T47D (cell line): ENCODE measurements at places on chromosomes 13 and 19.

DNA sequence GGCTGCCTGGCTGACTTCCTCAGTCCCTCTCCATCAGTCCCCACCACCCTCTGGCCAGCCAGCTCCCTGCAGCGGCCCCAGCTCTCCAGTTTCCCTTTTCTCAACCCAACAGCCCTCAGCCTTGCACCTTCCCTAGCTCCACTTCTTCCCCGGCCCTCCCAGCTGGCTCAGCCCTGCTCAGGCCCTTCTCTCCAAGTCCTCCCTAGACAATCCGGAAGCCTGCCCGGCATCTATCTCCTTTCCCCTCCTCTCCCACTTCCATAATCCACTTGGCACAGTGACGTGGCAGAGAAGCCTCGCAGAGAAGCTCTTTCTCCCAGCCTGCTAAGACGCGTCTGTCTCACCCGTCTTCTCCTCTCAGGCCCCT lies 1.1 kb downstream of the UBXN6 start:
- DNase-seq: no peak

- no peak for DNase-seq
Measured at GRCh38 chr19:532561-533363, 1.2 kb downstream of the CDC34 start.

- no peak for DNase-seq
Measured at GRCh38 chr19:58460039-58460438, 6.8 kb upstream of the ZNF324 start.

- DNase-seq: no peak
Measured at GRCh38 chr13:112738606-112739005, 48.8 kb downstream of the ATP11A start.

- DNase-seq: no peak
Measured at GRCh38 chr19:29495901-29496441, 29.8 kb upstream of the VSTM2B start.

- no peak for DNase-seq
Measured at GRCh38 chr19:2254064-2254872, 1.9 kb downstream of the JSRP1 start.

GRCh38 chr13:73776151-73776785 lies 357.9 kb downstream of the KLF12 start:
- DNase-seq: peak; percentile 20

- DNase-seq: peak; percentile 44
Measured at GRCh38 chr19:558770-559439, 13.5 kb upstream of the BSG start.

- no peak for DNase-seq
Measured at GRCh38 chr19:21197590-21198295, 55.9 kb downstream of the ZNF431 start.

GRCh38 chr13:43669964-43670363 lies 116.8 kb downstream of the ENOX1 start:
- no peak for DNase-seq

DNA sequence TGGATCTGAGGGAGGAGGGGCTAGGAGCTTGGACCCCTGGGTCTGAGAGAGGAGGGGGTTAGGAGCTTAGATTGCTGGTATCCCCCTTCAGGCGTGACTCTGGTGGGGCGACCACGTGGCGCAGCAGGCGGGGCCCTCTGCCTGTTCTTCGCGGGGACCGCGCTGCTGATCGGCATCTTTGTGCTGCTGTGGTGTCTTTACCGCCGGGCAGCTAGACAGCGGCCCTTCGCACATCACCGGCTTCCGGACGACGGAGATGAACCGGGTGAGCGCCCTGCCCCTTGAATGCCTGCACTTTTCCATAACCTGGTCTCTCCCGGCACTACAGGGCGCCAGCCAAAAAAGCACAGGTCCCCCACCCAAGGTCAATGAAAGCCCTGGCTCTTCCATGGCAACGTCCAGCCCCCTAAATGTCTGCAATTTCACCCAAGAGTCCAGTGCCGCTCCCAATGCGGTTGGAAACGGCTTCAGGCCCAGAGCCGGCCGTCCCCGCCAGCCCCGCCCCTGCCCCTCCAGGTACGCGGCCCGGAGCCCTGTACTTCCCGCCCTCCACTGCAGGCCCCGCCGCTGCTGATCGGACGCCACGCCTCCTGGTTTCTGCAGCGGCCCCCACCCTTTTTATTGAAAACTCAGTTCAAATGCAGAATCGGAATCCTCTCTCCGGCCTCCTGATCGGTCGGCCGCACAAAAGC lies 2.8 kb downstream of the GFY start:
- no peak for DNase-seq

DNA sequence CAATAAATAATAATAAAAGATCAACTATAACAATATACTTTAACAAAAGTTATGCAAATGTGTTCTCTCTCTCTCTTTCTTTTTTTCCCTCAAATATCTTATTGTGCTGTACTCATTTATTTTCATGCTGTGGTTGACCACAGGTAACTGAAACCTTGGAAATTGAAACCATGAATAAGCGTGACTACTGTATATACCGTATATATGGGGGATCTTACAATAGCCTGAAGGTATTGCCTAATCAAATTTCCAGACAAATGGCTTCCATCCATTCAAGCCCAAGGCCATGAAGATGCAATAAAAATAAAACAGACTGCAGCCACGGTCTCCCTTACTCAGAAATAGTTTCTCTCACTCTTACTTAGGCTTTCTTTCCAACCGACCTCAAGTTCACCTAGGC lies 98.3 kb downstream of the SLITRK6 start:
- no peak for DNase-seq

DNA sequence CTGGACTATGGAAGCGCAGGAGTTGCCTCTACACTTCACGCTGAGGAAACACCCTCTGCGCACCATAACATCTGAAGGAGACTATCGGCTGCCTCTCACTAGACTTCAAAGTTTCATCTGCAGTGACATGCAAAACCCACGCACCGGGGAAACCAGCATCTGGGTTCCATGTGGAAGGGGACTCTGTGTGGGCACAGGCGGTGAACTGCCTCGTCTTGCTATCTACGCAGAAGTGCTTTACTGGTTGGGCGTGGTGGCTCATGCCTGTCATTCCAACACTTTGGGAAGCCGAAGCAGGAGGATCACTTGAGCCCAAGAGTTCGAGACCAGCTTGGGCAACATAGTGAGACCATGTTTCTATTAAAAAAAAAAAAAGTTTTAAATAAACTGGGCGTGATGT lies 116.4 kb downstream of the STK24 start:
- no peak for DNase-seq

- no peak for DNase-seq
Measured at GRCh38 chr19:4368128-4368820, 24.9 kb downstream of the MPND start.

DNA sequence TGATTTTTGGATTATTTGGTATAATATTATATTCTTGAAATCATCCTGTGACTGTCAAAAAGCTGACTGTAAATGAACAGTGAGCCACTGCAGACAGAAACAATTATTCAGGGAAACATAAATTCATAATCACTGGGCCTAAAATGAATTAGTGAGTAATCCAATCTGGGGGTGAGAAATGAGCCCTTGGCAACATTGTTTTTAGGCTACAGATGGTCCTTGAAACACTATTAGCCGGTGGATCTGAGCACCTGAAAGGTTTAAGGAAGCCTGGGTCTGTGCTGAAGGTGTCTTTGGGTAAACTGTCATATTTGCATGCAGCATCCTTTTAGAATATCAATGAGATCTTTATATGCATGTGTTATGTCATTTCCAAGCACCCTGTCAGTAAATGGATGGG lies 290.7 kb downstream of the ATP8A2 start:
- DNase-seq: no peak
